ENCODE measurements at places on chromosomes 1 and 21. TPM values are rescaled to one million over a fixed set of nuclear protein-coding genes. Genes with fewer than 3 reads are reported as not detected.

- no peak for DNase-seq
Measured at GRCh38 chr21:37292941-37293340, 25.8 kb upstream of the VPS26C start.

Gene AGT
- total RNA-seq, result 38.6 TPM

DNA sequence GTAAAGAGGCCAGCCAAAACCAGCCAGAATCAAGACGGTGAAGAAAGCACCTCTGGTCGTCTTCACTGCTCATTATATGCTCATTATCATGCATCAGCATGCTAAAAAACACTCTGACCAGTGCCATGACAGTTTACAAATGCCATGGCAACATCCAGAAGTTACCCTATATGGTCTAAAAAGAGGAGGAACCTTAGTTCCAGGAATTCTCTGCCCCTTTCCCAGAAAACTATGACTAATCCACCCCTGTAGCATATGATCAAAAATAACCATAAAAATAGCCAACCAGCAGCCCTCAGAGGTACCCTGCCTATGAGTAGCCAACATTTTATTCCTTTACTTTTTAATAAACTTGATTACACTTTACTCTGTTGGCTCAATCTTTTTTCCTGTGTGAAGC, 34.2 kb upstream of the PBX1 start:
- DNase-seq, result no peak

Gene TMPRSS15
- not detected for total RNA-seq

DNA sequence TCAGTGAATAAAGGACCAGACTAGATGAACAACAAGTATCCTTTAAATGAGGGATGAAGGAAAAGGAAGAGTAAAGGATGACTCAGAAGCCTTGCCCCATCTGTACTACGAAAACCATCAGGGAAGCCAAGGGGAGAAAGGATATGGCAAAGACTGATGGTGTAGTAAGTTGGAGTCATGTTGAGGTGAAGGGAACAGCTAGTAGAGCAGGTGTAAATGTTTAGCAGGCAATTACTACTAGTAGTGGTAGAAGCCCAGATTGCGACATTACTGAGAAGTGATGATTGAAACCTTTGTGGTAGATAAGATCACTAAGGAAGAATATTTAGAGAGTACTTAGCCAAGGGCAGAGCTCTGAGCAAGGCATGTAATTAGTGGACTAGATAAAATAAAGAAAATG, 84.0 kb downstream of the PHTF1 start:
- DNase-seq, result no peak

Gene TGFB2
- 12.7 TPM for total RNA-seq

Gene IGSF9
- total RNA-seq, result 19.6 TPM

Gene NECTIN4
- 0.74 TPM for total RNA-seq

Gene RAB42
- total RNA-seq, result 2.9 TPM

Gene CHRM3
- total RNA-seq, result 6.8 TPM

Gene CNIH3
- 2.2 TPM for total RNA-seq

GRCh38 chr1:10888791-10889649, 92.6 kb upstream of the CASZ1 start:
- DNase-seq, result no peak

Gene CYP4X1
- 5.5 TPM for total RNA-seq
